ENCODE measurements at places on chromosomes 13 and 19.

DNA sequence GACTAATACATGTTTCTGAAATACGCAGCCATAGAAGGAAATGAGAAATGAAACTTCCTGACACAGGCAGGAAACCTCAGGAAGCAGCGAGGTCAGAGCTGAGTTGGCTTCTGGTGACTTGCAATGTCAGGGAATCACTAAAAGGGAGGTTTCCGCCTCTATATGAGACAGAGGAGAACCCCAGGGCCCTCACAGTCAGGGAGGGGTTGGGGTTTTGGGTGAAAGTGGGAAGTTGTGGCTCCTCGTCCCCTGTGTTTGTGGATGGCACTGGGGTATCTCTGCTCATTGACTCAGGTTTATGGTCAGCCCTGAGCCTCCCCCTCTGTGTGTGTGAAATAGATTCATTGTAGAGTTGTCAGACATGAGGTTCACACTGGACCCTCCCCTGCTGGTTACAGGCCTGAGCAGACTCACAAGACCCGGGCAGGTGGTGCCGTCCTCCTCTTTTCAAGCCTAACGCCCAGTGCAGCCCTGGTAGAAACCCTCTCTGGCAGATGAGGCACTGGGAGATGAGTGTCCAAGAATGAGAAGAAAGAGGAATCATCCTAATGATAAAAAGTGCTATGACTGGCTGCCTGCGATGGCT is 5.5 kb upstream of the LILRA6 start:
- peak; percentile 18 for DNase-seq

GRCh38 chr19:4077800-4078684 is 11.3 kb upstream of the ZBTB7A start:
- DNase-seq, result peak; percentile 40

- DNase-seq, result no peak
Measured at GRCh38 chr13:103040006-103040405, 26.2 kb downstream of the SLC10A2 start.

DNA sequence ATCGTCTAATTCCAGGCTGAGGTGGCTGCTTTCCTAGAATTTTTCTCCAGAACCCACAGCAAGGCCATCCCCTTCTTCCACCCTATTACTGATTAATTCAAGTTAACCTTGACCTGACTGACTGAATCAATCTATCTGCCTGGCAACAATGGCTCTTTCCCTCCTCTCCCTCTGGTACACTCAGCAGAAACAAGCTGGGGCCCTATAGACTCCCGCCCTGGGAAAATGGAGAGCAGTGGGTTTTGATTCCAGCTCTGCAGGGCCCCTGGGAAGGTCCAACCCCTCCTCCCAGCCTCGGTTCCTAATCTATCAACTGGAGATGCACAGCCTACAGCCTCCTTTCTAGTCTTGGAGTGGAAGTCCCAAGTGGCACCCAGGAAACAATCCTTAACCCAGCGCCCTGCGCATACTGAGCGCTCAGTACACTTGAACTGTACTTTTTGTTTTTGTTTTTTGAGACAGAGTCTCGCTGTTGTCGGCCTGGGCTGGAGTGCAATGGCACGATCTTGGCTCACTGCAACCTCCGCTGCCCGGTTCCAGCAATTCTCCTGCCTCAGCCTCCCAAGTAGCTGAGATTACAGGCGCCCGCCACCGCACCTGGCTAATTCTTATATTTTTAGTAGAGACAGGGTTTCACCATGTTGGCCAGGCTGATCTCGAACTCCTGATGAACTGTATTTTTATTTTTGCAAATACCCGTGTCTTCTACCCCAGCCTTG is 5.2 kb upstream of the C3 start:
- DNase-seq, result no peak

- no peak for DNase-seq
Measured at GRCh38 chr19:2974342-2975041, 2.9 kb upstream of the TLE6 start.

GRCh38 chr19:35559781-35560180 is 3.7 kb downstream of the ATP4A start:
- no peak for DNase-seq

DNA sequence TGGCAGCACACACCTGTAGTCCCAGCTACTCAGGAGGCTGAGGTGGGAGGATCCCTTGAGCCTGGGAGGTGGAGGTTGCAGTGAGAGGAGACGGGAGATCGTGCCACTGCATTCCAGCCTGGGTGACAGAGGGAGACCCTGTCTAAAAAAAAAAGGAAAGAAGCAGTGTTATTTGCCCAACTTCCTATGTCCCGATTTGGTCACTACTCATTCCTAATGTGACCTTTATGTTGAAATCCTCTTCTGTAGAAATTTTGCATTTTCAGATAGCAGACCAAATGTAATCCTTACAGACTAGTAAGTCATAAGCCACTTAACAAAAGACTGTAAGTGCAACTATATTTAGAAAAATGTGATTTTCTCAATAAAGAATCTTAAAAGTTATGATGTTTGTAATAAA is 18.2 kb upstream of the STK24 start:
- DNase-seq, result no peak
